ENCODE measurements at places on chromosomes 13 and 19.

- DNase-seq: no peak
Observed at GRCh38 chr13:81987159-81987558, 1646.2 kb upstream of the SPRY2 start.

DNA sequence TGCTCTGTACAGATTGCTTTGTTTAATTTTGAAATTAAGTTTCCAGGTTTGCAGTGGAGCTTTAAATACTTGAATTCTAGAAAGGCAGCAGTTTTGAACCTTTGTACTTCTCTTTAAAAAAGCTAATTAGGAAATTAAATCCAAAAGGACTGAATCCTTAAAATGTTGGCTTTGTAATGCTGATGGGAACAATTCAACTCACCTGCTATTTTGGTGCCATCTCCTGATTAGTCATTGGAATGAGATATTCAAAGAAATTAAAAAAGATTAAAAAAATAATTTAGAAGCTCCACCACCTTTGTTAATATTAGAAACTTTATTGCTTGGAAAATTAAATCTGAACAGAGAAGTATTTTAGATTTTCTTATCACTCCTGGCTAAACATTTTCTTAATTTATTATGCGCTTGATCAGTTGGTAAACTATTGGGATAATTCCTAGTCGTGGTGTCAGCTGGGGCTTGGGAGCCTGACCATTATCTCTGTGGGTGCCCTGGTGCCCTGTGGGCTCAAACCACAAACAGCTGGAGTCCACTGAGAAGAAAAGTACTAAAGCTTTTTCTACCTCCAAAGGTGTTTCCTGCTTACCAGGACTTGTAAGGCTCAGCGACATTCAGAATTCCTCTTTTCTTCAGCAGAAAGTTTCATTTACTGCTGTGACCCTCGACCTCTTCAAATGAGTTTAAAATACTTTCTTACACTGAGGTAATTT, 540.4 kb downstream of the DIAPH3 start:
- DNase-seq: no peak

GRCh38 chr19:15323496-15324235, 8.7 kb downstream of the BRD4 start:
- no peak for DNase-seq

- no peak for DNase-seq
Observed at GRCh38 chr19:42442833-42443232, at the start of gene CXCL17. CXCL17 (minus strand) TSS chr19:42442946; CDS start chr19:42442832, 114 bp downstream.

GRCh38 chr19:48638831-48639381, 1.7 kb upstream of the DBP start:
- DNase-seq: no peak

DNA sequence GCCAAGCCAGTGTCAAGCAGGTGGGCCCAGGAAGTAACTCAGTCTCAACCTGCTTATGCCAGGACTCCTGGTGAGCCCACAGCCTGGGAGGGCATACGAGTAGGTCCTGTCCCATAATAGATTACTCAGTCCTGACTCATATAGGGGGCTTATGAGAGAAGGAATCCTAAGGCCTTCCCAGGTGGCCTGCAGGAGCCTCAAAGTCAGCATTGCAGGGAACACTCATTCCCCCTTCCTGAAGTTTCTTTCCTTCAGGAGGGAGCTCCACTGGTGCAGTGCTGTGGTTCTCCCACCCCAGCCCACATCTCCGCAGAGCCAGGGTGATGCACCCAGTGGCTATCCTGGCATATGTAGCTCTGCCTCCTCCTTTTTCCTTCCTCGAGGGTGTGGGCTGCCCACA, 137.3 kb downstream of the ZIC5 start:
- DNase-seq: no peak

DNA sequence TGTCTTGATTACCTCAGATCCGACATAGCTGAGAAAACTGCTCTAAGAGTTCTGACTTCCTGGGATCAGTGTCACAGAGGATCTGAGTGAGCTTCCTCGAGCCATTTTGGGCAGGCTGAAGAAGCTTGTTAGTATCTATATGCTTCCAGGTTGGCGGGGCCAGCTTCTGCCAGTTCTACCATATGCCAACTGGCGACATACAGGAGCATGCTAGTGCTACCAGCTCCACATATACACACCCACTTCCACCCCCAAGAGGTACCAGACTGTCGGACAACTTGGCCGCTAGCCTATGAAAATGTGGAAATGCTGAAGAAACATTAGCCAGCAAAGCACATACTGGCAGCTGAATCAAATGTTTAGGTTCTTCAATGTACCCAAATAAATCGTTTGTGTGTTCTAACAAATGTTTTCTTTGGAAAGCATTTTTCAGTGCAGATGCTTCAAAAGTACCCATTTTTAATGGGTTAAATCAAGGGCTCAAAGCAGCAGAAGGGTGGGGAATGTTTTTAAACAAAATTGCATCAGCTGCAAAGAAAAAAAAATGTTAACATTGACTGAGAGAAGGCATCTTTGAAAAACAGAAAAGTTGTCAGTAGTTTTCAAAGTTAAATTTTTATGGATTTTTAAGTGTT, 163.7 kb downstream of the KLF12 start:
- DNase-seq: no peak

- DNase-seq: no peak
Observed at GRCh38 chr13:36166046-36166445, 34.9 kb upstream of the DCLK1 start.

- no peak for DNase-seq
Observed at GRCh38 chr19:56819166-56819565, 21.4 kb downstream of the PEG3 start.

DNA sequence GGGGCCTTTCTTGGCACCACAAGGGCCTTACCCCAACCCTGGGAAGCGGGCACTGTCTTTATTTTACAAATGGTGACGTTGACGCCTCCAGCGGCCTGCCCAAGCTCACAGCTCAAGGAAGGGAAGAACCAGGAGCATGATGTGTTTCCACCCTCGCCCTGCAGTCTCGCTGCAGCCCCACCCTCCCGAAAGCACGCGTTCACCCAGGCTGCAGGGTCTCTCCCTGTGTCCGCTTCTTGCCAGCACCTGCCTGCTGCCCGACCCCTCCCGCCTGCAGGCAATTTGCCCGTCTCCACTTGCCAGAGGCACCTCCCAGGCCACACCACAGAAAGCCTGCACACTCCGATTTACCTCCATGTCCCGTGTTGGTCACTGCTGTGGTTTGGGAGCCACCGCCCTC, 76.6 kb downstream of the SLC15A1 start:
- no peak for DNase-seq
